GM03348 (cell line): ENCODE measurements at places on chromosomes 3 and 15.
A peak's percentile ranks its signal among the peaks of the same experiment; 100 is the strongest.

- DNase-seq: peak; percentile 69
These were observed 59.0 kb upstream of the GSK3B start for GRCh38 chr3:120153294-120153693.

GRCh38 chr3:184471439-184471838, 90.1 kb upstream of the EPHB3 start:
- DNase-seq: no peak

- DNase-seq: no peak
These were observed 357.5 kb upstream of the UMPS start for GRCh38 chr3:124372775-124373174.

DNA sequence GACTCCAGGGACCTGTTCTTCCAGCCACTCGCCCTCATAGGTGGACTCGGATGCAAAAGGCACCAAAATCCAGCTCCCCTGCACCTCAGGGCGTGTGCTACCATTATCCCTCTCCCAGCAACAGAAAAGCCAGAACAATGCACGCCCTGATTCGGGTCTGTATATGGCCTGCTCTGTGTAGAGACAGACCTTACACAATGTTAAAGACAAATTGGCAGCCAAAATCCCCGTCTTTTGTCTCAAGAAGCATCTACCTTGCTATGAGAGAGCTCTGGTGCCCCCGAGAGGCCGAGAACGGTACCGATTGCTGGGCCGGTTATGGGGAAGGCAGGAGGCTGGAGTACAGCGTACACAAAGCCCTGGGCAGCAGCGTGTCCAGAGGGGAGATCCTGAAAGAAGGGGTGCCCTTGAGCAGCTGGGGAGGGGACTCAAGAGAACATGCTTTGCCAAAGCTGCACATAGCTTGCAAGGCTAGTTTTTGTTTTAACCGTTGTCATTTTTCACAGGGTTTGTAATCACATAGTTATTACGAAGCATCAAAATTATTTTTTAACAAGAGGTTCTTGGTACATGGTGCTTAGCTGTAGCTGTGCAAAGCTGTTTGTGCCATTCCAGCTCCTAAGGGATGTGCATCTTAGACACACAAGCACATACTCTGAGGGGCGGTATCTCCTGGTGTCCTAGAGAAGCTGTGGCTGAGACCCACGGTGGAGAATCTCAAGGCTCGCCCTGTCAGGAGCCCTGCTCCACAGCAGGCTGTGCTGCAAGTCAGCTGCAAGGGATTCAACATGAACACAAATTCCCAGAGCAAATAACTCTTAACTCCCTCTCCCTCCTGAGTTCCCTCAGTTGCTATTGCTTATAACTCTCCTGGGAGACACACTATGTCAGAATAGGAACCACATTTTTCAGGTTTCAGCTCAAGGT, 461.5 kb upstream of the PPP2R3A start:
- peak; percentile 87 for DNase-seq

GRCh38 chr3:14286887-14287500, 108.4 kb downstream of the LSM3 start:
- no peak for DNase-seq

- no peak for DNase-seq
These were observed 78.6 kb upstream of the TSEN2 start for GRCh38 chr3:12405432-12406272.

DNA sequence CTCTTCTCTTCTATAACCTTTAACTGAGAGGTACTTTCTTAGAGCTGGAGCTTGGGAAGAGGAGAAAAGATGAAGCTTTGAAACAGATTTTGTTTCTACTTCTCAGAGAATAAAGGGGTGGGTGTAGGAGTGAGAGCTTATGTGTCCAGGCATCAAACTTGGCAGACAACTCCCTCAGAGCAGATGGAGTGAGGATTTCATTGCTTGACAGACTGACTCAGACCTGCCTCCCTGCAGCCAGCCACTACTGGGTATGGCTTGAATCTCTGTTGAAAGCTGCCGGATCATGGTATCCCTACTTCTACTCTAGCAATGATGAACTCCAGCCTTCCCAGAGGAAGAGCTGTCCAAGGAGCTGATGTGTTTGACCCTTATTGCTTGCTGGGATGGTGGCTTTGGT, 36.7 kb downstream of the SYN2 start:
- no peak for DNase-seq

DNA sequence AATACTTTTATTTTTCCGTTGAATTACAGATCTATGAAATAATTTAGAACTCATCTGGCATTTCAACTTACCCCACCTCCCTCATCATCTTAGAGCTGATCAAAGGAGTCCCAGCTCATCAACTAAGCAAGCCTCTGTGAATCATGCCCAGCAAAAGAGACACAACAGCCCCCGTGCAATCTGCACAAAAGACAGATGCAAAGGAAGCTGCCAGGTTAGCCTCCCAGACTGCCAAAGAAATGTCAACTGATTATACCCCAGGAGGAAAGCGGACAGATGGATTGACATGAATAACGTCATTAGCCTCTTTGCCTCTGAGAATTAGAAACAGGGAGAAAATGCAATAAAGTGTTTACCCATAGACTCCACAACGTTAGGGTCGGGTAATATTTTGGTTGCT, 75.0 kb downstream of the GABRB3 start:
- no peak for DNase-seq

GRCh38 chr15:67101911-67102598, 36.7 kb downstream of the SMAD3 start:
- peak; percentile 16 for DNase-seq

DNA sequence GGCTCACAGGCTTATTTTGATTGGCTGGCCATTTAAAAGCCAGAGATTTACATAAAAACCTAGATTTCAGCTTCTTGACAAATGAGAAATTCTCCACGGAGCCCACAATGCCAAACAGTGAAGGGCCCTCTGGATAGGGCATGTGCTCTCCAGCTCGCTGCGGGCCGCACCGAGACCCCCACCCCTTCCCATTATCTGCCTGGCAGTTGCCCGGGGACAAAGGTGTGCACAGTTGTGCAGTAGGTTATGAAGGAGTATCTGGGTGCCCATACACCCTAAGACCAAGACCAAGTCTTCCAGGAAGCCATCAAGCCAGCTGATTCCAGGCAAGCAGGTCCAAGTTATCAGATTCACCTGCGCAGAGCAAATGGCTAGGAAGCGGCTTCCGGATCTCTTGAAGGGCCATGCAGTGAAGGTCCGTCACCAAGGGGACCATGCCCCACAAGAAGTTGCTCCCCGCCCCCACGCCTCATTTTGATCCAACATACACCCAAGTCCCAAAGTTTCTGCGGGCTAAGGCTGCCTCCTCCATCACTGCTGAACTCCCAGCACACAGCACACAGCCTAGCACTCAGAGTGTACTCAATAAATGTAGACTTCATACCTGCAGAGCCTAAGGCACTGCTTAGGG, 1.3 kb downstream of the MRPS25 start:
- no peak for DNase-seq

DNA sequence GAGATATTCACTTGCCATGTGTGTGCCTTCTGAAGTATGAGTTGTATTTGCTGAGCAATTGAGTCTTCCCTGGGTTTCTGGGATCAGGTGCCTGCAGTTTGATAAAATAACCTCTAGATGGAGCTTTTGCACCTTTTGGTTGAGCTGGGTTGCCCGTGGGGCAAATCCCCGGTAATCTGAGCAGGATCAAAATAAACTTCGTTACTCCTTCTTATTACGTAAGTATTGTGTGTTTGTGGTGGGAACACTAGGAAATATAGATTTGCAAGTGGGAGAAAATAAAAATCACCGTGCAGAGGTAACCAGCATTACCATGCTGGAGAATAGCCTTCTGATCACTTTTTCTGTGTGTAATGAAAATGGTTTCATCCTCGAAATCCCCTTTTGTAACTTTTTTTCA, 277.4 kb upstream of the NR2E3 start:
- peak; percentile 33 for DNase-seq

- DNase-seq: no peak
These were observed 337.1 kb downstream of the IL20RB start for GRCh38 chr3:137294839-137295238.

DNA sequence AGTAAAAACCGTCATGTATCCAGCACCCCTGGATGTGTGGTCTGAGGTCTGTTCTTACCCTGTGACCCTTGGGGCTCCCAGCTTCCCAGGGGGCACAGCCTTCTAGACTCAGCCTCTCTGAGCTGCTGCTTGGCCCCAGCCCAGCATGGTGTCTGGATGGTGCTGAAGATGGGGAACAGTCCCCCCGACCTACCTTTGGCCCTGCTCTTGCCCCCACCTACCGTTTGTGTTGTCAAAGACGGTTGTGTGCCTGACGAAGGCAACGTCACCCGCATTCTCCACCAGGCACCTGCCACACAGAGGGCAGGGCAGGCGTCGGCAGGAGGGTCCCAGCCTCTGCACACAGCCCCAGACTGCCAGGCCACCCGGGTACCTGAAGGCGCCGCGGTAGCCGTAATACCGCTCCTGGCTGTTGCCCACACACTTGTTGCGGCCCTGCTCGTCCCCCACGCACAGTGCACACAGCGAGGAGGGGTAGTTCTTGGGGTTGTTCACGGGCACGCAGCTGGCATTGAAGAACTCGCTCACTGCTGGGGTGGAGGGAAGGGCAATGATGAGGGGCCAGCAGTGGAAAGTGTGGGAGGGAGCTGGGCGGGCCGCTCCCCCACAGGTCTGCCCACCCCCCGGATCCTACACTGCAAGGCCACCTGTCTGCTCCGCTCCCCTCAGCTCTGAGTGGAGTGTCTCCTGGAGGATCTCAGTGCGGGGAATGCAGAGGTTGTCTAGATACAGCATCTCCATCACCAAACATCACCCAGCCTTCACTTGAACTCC, 21.0 kb downstream of the MELTF start:
- DNase-seq: no peak

DNA sequence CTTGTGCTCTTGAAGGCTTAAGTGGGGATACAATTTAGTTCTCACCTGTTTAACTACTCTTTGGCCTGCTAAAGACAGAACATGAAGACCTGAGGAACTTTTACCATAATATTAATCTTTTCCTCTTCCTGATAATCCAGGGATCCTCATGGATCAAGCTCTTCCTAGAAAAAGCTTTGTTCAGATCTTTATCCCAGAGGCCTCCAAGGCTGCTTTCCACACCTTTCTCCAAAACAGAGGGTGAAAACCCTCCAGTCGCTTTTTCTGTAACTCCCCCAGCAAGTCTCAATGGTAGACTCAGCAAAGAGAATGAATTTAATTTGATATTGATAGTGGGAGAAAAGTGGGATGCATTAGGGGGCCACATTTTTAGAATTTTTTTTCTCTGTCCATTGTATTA, 203.6 kb downstream of the CGGBP1 start:
- no peak for DNase-seq

GRCh38 chr3:17039594-17039993, 154.8 kb downstream of the PLCL2 start:
- DNase-seq: peak; percentile 82
